ENCODE measurements at places on chromosomes 6 and 20.
A peak's percentile ranks its signal among the peaks of the same experiment; 100 is the strongest.

GRCh38 chr20:11302436-11302835 lies 615.3 kb upstream of the BTBD3 start:
- no peak for DNase-seq

DNA sequence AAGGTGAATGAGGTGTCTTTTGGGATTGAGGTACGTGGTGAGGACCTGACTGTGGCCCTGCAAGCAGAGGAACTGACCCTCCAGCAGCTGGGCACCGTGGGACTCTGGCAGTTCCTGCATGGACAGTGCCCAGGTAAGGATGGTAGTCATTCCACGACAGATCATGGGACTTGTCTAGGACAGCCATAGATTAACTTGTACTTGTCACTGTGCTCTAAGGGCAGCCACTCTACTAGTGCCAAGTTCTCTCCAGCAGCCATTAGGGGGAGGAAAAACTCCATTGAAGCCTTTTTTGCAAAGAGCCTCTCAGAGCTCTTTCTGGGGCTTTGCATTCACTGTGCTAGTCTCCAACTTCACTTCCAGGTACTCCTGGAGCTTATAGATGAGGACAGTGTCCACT lies 20.4 kb downstream of the TAF11 start:
- DNase-seq, result no peak

DNA sequence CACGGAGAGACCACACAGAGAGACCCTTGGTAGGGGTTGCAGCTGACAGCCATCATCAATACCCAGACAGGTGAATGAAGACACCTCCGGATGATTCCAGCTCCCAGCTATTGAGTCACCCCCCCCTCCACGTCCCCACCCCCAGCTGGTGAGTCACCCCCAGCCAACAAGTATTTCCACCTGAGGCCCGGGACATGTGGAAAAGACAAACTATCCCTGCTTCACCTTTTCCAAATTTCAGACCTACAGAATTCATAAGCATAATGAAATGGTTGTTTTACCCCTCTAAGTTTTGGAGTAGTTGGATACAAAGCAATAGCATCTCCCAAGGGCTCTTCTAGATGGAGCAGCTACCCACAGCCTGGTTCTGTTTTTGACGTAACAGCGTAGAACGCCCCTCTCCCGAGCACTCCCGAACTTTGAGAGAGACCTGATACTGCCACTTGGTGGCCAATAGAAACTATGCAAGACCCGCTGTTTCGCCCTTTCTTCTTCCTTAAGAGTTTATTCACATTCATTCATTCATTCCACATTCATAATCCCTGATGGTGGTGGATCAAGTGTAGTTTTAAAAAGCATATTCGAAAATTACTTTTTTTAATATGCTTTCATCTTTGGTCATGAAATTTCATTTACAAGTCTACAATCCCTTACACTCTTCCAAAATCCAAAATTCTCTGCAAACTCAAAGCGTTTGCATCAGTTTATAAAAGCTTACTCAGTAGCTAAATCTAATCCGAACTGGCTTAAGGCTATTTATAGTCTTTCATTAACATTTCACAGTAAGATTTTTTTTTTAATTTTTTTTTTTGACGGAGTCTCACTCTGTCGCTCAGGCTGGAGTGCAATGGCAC lies 15.1 kb upstream of the PPP1R16B start:
- peak; percentile 73 for DNase-seq

- peak; percentile 85 for DNase-seq
Observed at GRCh38 chr20:46132705-46133120, 14.6 kb downstream of the CD40 start.

GRCh38 chr6:84332139-84333034 lies 104.9 kb upstream of the CEP162 start:
- DNase-seq, result no peak

GRCh38 chr6:131911951-131912350 lies 39.2 kb downstream of the CCN2 start:
- DNase-seq, result no peak

DNA sequence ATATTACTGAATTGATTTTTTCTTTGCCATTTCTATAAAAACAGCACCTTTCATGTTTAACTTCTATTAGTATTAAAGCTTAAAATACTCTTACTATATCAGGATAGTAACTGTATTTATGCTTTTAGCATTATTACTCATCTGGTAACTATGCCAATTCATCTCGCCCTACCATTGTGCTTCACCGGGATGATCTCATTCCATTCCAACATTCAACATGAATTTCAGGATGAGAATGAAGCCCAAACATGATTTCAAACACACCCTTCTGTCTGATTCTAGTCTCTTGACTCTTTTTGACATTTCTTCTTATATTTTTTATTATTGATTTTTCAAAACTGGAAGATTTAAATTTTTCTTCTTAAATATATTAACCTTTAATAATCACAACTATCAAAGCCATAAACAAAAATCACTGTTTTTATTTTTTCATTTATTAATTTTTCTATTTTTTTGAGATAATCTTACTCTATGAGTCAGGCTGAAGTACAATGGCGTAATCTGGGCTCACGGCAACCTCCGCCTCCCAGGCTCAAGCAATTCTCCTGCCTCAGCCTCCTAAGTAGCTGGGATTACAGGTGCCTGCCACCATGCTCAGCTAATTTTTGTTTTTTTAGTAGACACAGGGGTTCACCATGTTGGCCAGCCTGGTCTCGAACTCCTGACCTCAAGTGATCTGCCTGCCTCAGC lies 46.7 kb downstream of the GJA1 start:
- no peak for DNase-seq

DNA sequence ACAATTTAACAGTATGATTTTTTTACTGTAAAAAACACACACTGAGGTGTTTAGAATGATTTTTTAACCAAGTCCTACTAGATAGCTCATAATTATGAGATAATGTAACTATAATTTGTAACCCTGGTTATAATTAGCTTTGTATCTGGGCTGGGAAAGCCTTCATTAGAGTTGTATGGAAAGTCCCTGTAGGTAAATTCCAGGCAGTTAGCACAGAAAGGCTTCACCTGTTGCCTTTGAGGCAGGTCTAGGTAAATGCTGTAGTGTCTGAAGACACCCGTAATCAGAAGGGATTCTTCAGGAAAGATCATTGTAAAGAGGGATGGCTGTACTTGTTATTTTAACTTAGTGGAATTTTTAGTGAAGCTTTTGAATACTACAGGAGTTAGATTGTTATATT lies 1.9 kb downstream of the TMEM200A start:
- no peak for DNase-seq

GRCh38 chr20:57329608-57330221 lies at the start of gene SPO11:
Gene SPO11 (plus strand): TSS chr20:57329803. CDS start chr20:57329868, 65 bp downstream.
- DNase-seq, result peak; percentile 54

DNA sequence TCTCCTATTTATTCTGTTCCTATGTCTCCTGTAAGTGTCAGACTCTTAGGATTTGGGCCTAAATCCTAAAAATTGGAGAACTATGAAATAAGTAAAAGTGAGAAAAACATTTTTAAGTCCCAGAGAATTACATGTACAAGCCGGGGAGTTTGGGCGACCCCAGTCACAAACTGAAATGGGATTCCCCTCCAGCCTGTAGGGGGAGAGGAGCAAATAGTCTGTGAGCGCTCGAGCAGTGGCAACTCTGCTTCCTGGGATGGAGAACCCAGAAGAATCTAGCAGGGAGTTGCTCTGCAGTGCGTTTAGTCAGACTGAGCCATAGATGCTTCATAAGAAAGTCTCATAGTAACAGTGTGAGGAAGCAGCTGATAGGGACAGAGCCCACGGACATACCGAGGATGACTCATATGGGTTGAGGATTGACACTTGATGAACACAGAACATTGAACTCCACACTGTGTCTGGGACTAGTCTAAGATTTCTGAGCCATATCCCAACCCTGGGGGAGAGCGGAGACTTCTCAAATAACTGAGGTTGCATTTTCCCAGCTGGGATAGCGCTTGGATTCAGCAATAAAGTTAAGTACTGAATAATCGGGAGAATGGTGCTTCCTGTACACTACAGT lies 437.2 kb downstream of the BCKDHB start:
- DNase-seq, result peak; percentile 64

DNA sequence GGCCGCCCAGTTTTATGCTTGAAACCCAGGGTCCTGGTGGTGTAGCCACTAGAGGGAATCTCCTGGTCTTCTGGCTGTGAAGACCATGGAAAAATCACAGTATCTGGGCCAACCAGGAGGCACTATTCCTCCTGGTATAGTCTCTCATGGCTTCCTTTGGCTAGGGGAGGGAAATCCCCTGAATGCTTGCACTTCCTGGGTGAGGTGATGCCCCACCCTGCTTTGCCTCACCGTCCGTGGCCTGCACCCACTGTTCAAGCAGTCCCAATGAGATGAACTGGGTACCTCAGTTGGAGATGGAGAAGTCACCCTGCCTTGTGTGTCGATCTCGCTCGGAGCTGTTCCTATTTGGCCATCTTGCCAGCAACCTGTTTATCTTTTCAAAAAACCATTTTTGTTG lies 10.1 kb upstream of the ZNF337 start:
- no peak for DNase-seq

DNA sequence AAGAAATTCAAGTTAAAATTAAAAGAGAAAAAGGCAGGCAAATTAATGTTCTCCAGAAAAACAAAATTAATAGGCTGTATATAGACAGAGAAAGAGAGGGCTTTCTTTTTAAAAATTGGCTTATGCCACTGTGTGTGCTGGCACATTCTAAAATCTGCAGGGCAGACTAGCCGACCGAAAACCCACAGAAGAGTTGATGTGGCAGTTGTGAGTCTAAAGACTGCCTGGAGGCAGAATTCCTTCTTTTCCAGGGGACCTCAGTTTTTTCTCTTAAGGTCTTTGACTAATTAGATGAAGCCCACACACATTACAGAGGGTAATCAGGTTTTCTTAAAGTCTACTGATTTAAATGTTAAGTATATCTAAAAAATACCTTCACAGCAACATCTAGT lies 85.7 kb downstream of the GJA1 start:
- DNase-seq, result peak; percentile 71

DNA sequence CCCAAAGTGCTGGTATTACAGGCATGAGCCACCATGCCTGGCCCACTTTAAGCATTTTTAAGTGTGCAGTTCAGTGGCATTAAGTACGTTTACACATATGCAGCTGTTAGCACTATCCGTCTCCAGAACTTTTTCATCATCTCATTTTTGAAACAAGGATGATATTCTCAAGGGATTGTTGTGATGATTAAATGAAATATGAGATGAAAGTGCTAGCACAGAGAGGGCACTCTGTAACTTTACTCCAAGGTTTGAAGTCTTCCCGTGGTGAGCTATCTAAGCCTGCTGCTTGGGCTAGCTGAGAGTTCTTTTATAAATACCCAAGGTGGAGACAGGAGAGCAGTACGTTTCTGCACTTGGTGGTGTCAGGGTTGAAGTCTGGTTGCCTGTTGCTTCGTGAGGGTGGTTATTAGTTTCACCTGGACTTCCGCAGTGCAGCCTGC lies 6.6 kb downstream of the TM9SF4 start:
- DNase-seq, result peak; percentile 35

DNA sequence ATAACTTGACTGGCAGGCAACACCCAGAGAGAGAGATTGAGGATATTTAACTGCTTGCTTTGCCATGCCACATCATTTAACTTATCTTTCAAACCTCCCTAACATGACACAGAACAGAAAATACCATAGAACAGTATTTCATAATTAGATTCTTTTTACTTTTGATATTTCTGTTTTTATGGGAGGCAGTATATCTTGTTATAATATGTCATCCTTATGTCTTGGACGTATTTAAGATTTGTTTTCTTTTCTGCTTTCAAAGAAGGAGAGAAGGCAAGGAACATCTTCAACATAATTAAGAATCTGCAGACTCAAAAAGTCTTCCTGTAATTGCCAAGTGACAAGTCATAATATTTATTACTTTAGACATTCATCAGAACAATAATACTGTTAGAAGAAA lies 1283.7 kb downstream of the GRIK2 start:
- DNase-seq, result no peak

DNA sequence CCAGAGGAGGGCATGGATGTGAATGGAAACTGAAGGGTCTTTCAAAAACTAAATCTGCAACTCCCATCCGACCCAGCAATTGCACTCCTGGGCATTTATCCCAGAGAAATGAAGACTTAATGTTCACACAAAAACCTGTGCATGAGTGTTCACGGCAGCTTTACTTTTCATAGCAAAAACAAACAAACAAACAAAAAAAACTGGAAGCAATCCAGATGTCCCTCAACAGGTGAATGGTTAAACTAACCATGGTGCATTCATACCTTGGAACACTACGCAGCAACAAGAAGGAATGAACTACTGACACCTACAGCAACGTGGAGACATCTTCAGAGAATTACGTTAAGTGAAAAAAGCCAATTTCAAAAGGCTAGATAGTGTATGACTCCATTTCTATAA lies 32.2 kb downstream of the PMEPA1 start:
- no peak for DNase-seq

Measured in islet precursor cell (in vitro differentiated cells).